LHCN-M2 (cell line): ENCODE measurements at places on chromosomes 12 and 14.

- no peak for DNase-seq
Observed at GRCh38 chr14:65025818-65026217, 39.1 kb downstream of the FNTB start.

DNA sequence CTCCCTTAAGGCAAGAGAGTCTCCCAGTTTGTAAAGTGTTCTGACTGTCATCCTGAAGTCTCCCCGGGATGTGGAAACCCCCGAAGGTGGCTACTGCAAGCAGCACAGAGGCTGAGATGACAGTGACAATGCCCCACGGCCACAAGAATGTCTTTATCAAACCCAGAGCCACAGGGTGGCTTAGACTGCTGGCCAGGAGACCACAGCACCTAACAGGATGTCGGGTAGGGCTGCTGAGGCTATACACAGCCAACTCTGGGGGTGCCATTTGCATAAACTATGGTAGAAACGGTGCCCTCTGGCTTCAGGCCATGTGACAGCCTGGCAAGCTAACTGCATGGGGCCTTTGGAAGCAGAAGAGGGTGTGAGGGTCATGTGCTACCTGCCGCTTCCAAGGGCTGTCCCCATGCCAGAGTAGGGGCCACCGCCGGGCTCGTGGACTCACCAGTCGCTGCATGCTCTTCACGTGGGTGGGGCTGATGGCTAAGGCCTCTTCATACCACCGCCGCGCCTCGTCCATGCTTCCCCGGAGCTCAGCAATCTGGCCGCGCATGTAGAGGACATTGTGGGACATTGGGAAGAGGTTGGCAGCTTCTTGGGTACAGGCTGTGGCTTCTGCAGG, 180.9 kb downstream of the CALM1 start:
- DNase-seq, result no peak

DNA sequence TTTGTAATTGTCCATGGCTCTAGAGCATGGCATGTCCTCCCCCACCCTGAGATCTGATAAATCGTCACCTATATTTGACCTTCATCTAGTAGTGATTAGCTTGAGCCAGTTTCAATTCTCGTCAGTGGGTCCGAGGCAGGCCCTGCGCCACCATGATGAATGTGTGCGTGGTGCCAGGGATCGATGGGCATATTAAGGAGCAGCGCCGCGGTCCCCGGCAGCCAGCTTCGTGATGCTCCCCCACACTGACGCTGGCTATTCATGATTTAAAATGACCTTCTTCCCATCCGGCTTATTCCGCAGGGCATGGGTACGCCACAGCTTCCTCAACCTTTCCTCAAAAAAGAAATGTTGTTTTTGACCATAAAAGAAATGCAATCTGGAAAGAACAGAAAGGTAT, 68.0 kb downstream of the SLC25A47 start:
- DNase-seq, result no peak

GRCh38 chr14:41521891-41522290, 84.8 kb upstream of the LRFN5 start:
- DNase-seq, result no peak

- DNase-seq, result no peak
Observed at GRCh38 chr12:109695961-109696461, 17.6 kb upstream of the FAM222A start.
